ENCODE measurements at places on chromosomes 3 and 15.

DNA sequence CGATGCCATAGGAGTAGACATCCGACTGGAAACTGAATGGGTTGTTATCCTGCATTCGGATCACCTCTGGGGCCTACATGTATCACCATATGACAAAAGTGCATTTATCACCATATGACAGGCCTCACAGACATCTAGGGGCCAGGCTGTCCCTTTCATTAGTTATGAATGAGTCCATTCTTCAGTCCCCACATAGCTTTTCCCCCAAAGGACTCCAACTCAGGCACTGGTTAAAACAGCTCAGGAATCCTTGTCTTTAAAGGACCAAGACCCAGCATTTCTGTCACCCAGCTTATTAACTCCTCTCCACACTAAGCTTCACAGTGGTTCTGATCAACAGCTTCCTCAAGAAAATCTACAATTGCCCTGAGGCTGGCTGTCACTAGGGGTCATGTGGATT lies 28.3 kb downstream of the MKRN2 start:
- no peak for DNase-seq

GRCh38 chr3:140563206-140563760 lies 114.6 kb upstream of the TRIM42 start:
- DNase-seq: no peak

DNA sequence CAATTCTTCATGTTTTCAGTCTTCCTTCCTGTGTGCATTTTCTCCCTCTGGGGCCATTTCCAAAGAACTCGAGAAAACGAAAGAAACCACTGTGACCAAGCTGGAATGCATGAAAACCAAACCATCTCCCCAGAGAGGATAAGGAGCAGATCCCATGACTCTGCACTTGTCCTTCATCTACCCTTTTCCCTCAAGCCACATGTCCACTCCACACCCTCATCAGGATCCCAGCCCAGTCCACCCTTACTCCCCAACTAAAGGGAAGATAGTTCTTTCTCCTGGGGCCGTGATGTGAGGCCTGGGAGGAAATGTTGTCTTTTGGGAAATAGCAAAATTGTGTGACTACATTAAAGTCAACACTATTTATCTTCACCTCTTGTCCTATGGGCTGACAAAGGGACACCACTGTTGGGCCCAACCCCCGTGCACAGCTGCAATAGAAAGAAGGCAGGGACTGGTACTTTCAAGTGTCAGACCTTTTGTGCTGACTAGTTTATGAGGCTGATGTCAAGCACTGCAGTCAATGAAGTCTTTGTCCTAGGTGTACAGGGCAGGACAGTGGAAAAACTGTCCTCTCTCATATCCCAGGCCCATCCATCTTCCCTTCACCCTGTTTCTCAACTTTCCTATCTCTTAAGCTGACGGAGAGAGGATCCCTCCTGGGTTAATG lies 487.1 kb upstream of the NR2F2 start:
- no peak for DNase-seq

- no peak for DNase-seq
Observed at GRCh38 chr3:15305359-15305844, 27.0 kb downstream of the SH3BP5 start.

GRCh38 chr3:98784042-98784441 lies 20.9 kb downstream of the ST3GAL6 start:
- no peak for DNase-seq

Data from activated CD4-positive, CD25-positive, alpha-beta regulatory T cell treated with anti-CD3 and anti-CD28 coated beads, Interleukin-2, amount 50 U/mL, for 16 hours (primary cell).